ENCODE measurements at places on chromosomes 1 and 21.

GRCh38 chr1:212034516-212035122, 738 bp downstream of the INTS7 start:
- H3K27ac ChIP-seq, result peak overlapping the region; percentile 88
- peaks cover 4% of the 10 kb centered on the region for H3K4me1 ChIP-seq
- no peaks in the 10 kb centered on the region for H3K36me3 ChIP-seq
- peak; percentile 27 for DNase-seq

DNA sequence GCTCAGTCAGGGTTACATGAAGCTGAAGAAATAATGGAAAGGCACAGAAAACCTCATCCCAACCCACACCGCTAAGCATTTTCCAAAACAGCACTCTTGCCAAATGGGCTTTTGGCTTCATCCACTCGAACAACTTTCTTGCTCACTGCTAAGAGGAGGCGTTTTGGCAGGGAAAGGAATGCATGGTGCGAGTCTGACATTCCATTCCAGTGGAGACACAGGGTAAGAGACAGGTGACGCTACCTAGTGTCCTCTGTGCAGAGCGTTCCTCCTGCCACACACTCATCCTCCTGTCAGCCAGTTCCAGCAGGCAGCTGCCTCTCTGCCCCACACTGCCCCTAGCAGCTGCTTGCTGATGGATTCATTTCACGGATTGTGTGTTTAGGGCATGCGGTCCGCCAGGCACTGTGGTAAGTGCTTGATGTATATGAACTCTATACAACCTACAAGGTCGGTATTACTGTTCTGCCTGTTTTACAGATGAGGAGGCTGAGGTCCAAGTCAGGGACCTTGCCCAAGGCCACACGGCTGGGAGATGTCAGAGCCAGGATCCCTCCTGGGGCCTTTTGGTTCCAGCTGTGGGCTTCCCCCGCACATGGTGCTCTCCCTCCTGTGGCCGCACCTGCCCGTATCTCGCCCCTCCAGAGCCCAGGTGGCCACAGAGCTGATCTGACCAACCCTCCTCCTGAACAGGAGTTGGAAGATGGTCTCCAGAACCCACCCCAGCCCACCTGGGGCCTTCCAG, 25.7 kb upstream of the BACE2 start:
- H3K4me1 ChIP-seq, result no peaks in the 10 kb centered on the region
- no peak overlapping the region for H3K4me3 ChIP-seq
- no peak for DNase-seq
- no peak overlapping the region for H3K27ac ChIP-seq

- H3K27me3 ChIP-seq, result no peaks in the 10 kb centered on the region
- no peak overlapping the region for H3K27ac ChIP-seq
- H3K4me3 ChIP-seq, result no peak overlapping the region
- H3K36me3 ChIP-seq, result no peaks in the 10 kb centered on the region
- peaks cover 16% of the 10 kb centered on the region for H3K4me1 ChIP-seq
These were observed 453.8 kb downstream of the NEGR1 start for GRCh38 chr1:71828431-71829012.

- peaks cover 5% of the 10 kb centered on the region for H3K27me3 ChIP-seq
- H3K36me3 ChIP-seq, result no peaks in the 10 kb centered on the region
- no peak overlapping the region for H3K27ac ChIP-seq
- no peak overlapping the region for H3K4me3 ChIP-seq
- DNase-seq, result no peak
- H3K4me1 ChIP-seq, result no peaks in the 10 kb centered on the region
These were observed 226.1 kb downstream of the RGS7 start for GRCh38 chr1:241130881-241131280.

DNA sequence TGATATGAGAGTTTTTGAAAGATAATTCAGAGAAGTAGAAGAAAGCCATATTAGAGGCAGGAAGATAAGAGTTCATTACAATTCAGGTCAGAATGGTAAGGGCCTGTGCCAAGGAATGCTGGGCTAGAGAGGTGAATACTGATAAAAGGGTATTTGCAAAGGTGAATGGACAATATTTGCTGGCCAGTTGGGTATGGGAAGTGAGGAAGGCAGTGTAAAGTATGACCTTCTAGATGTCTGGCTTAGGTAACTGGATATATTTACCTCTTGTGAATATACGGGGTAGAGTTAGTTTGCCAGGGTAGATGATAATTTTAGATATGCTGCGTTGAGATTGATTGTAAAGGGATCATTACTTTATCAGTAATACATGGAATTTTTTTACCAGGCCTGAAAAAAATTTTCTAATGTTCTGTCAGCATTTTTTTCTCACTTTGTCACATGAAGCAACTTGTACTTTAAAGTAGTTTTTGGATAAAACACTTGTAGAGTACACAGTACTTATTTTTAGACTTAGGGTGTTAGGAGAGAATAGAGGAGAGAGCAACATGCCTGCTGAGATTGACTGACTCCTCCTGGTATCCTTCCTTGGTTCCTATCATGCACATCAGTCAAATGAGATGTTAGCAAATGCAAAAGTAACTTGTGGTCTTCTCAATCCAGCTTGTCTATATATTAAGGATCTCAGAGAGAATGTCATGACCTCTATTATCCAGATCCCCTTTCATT, 14.1 kb downstream of the RTCA start:
- peaks cover 53% of the 10 kb centered on the region for H3K36me3 ChIP-seq
- DNase-seq, result peak; percentile 10
- no peaks in the 10 kb centered on the region for H3K4me1 ChIP-seq
- H3K4me3 ChIP-seq, result no peak overlapping the region
- H3K27ac ChIP-seq, result no peak overlapping the region

DNA sequence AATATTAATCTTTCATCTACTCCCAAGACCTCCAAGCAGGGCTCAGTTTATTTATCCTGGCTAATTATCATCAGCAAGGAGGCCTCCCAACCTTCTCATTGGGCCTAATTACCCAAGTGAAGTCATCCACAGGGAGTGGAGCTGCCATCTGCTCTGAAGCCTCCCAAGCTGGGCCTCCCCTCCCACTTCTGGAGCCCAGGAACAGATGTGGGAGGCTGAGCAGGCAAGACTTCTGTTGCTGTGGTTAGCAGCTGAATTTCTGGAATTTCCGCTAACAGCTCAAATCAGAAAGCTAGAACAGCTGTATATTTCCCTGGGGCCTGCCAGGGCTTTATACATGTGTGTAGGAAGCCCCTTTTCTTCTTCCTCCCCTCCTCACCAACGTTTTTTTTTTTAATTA, 127.5 kb downstream of the UCK2 start:
- H3K36me3 ChIP-seq, result no peaks in the 10 kb centered on the region
- H3K27ac ChIP-seq, result no peak overlapping the region
- H3K4me3 ChIP-seq, result no peak overlapping the region
- H3K4me1 ChIP-seq, result no peaks in the 10 kb centered on the region

DNA sequence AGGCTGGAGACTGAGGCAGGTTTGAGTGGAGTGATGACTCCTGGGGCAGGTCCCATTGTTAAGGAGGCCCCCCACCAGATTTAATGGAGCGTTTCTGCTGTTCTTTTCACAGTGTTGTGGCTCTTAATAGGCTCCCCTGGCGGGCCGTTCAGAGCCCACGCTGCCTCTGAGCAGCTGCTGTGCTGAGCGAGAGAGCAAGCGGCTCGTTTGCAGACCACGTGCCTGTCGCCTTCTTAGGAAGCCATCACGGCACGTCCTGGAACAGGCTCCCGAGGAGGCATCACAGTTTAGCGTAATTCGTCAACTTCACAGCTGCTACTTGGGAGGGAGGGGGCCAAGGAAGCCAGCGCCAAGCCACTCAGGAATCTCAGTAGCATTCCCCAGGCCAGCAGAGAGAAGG, 70.5 kb upstream of the CTTNBP2NL start:
- H3K4me3 ChIP-seq, result no peak overlapping the region
- H3K27me3 ChIP-seq, result no peaks in the 10 kb centered on the region
- no peak overlapping the region for H3K27ac ChIP-seq
- H3K36me3 ChIP-seq, result no peaks in the 10 kb centered on the region

DNA sequence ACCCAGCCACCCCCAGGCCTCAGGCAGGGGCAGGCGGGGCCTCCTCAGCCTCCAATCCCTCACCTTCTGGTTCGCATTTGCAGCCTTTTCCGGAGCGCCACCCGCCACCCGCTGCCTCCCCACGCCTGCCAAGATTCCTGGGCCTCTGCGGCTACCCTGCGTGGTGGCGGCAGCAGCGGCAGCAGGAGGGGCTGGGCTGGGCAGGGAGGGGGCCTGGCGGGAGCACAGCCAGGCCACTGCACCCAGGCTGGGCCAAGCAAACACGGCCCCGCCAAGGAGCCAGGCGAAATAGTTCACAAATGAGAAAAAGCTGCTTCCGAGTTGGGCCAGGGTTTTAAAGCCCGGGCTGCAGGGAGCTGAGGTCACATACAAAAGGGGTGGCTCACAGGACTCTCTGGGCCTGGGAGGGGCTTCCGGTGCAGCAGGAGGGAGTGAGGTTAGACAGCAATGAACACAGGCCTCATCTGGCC, 9.8 kb downstream of the COL8A2 start:
- peak; percentile 47 for DNase-seq
- no peak overlapping the region for H3K4me3 ChIP-seq

GRCh38 chr1:91683598-91683951, 182.9 kb downstream of the CDC7 start:
- no peaks in the 10 kb centered on the region for H3K4me1 ChIP-seq
- DNase-seq, result no peak
- no peaks in the 10 kb centered on the region for H3K36me3 ChIP-seq
- H3K27ac ChIP-seq, result no peak overlapping the region
- no peak overlapping the region for H3K4me3 ChIP-seq
- no peaks in the 10 kb centered on the region for H3K27me3 ChIP-seq

DNA sequence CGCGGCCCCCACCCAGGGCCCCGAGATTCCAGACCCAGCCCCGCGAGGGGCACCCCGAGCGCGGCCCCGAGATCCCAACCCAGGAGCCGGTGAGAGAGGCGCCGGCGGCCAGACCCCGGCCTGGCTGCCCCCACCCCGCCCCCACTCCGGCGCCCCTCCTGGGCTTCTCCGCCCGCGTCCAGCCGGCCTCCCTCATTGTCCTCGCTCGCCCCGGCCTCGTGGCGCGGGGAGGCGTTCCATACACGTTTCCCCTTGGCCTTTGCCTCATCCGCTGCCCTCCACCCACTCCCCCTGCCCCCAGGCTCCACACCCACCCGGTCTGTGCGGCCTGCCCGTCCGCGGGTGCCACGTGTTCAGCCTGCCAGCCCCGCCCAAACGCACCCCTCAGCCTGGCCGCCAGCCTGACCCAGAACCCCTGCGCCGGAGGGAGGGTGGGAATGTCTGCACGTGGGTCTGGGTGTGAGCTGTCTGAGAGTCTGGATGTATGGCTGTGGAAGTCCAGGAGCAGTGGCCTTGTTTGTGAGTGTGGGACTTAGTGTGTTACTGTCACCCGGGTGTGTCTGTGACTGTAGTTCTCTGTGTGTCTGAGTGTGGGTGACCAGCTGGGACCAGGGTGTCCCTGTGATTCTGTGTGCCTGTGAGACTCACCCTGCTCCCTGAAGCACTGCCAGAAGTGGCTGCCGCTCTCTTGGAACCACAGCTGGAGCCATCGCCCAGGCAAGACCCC, 681 bp downstream of the B4GALT2 start:
- peak overlapping the region; percentile 64 for H3K27ac ChIP-seq
- peak; percentile 85 for DNase-seq
- H3K4me1 ChIP-seq, result peaks cover 27% of the 10 kb centered on the region
- H3K4me3 ChIP-seq, result peak overlapping the region; percentile 86
- peaks cover 4% of the 10 kb centered on the region for H3K36me3 ChIP-seq

- H3K36me3 ChIP-seq, result no peaks in the 10 kb centered on the region
- no peak for DNase-seq
- H3K4me1 ChIP-seq, result peaks cover 23% of the 10 kb centered on the region
These were observed 6.2 kb downstream of the RASSF5 start for GRCh38 chr1:206513312-206514111.

DNA sequence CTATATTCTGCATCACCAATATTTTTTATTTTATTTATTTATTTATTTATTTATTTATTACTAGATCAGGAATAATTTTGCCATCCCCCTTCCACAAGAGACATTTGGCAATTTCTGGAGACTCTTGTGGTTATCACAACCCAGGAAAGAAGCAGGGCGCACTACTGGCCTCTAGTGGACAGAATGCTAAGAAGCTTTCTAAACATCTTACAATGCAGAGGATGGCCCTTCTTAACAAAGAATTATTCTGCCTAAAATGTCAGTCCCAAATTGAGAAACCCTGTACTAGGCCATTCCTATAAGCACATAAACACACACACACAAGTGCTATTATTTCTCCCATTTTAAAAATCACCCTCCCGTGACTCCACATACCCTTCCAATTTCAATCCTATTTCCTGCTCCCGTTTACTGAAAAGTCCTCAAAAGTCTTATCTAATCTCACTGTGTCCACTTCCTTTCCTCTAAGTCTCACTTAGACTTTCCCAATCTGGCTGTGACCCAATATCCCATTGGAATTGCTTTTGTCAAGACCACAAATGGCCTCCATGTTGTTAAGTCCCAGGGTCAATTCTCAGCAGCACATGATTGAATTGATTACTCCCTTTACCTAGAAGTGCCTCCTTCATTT, 43.7 kb upstream of the RNF11 start:
- H3K36me3 ChIP-seq, result no peaks in the 10 kb centered on the region
- no peaks in the 10 kb centered on the region for H3K4me1 ChIP-seq
- DNase-seq, result peak; percentile 27
- H3K27ac ChIP-seq, result no peak overlapping the region

GRCh38 chr21:39018730-39019129, 164.5 kb downstream of the PSMG1 start:
- H3K4me1 ChIP-seq, result no peaks in the 10 kb centered on the region
- DNase-seq, result no peak
- H3K36me3 ChIP-seq, result no peaks in the 10 kb centered on the region
- no peaks in the 10 kb centered on the region for H3K27me3 ChIP-seq
- no peak overlapping the region for H3K27ac ChIP-seq

DNA sequence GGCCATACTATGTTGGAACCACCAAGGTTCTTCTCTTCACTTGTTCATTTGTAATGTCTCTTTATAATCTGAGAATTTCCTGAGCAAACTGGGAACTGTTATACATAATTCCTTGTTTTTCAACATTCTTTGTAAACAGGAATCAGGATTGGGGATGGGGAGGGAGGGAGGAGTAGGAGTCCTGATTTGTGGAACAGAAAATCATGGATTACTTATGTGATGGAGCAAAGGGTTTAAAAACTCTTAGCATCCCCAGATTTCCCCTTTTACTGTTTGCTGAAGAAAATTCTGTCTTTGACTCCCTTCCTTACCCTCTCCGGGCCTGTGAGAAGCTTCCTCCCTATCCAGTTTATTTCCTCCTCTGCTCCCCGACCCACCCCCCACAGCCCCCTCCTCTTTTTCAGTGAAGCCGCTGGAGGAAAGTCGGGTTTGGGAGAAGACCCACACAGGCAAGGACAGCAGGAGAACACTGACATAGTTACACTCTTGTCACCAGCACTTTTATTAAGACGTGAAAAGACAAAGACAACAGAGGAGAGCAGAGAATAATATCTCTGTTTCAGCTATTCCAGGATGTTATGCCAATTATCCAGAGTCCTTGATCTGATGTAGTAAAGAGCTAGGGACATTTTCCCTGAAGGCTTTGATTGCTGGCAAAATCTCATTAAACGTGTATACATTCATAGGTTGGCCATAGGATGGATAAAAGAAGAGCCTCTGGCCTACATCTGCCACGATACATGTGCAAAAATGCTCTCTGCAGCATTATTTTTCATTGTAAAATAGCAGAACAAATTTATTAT, 4.6 kb upstream of the NBPF1 start:
- H3K36me3 ChIP-seq, result no peaks in the 10 kb centered on the region
- H3K27ac ChIP-seq, result no peak overlapping the region
- no peak overlapping the region for H3K4me3 ChIP-seq
- no peaks in the 10 kb centered on the region for H3K27me3 ChIP-seq
- DNase-seq, result no peak
